Amniotic stem cell (primary cell): ENCODE measurements at places on chromosomes 7 and 10.

DNA sequence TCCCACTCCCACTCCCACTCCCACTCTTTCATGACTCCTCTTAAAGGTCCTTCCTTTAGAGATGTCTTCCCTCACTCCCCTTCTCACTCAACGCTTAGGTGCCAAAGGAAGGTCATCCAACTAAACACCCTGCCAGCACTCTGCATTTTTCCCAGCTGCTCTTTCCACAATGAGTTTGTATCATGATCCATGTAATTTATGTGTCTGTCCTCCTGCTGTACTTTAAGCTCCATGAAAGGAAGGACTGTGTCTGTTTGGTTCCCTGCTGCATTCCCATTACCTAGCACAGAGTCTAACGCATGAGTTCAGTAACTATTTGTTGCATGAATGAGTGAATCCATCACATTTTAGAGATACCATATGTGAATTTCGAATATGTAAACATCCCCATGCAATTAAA, 252.7 kb downstream of the KIF20B start:
- DNase-seq: no peak

GRCh38 chr7:40889539-40889938, 754.7 kb downstream of the SUGCT start:
- no peak for DNase-seq

DNA sequence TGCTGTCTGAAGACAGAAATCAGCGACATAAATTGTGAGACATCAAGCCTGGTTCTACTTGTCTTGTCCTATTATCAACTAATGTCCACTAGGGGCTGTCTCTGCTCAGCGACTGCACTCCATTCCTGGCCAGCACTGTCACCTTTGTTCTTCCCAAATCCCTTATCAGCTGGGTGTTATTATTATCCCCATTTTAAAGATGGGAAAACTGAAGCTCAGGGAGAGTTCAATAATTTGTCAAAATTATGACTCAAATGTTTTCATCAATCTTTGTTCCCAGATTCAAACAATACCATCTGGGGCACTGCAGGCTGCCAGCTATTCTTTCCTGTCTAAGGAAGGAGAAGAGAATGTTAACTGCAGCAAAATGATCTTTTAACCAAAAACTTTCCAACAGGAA, 431.6 kb upstream of the NFE2L3 start:
- DNase-seq: no peak

DNA sequence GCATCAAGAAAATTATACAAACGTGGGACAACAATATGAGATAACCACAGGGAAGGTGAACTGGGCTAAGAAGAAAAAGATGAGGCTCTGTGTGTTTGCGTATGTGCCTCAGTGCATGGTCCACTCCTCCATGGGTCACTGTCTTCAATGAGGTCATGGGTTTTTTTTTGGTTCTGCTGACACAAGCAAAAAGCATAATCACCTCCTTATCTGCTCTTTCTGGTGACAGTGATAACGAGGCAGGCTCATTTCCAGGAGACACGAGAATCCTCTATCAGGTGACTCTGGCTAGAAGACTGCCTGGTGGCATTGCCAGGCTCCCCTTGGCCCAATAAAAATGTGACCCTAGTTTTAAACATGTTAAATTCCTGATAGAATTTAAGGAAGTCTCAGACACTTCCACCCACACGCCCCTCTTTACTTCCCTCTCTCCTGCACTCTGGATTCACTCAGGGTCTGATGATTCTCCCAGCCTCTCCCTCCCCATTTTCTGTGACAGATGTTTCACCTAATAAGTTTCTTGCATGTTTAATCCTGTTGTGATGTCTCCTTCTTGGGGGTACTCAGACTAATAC, 35.3 kb upstream of the CDCA7L start:
- DNase-seq: no peak

DNA sequence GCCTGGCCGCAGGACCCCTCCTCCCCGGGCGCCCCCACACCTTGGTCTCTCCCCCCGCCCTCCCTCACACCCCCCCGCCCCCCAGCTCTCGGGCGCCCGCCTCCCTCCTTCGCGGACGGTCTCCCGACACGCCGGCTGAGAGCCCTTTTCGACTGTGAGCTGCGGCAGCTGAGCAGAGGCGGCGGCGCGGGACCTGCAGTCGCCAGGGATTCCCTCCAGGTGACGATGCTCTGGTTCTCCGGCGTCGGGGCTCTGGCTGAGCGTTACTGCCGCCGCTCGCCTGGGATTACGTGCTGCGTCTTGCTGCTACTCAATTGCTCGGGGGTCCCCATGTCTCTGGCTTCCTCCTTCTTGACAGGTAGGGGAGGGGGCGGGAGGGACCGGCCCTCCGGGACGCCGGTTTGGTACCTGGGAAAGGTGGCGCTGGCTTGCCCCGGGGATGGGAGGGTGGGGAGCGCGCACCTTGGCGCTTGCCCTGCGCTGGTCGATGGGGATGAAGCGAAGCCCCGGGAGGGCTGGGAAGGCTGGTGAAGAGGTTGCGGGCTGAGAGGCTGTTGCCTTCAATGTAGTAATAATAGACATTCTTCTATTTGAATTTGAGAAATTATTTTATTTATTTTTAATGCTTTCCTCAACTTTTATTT, at the start of gene BMPER:
Gene BMPER, plus strand, starts transcription at position 151 of the 644 bp plus-strand sequence. Its CDS starts 75 bp downstream, at position 226.
- DNase-seq: no peak

DNA sequence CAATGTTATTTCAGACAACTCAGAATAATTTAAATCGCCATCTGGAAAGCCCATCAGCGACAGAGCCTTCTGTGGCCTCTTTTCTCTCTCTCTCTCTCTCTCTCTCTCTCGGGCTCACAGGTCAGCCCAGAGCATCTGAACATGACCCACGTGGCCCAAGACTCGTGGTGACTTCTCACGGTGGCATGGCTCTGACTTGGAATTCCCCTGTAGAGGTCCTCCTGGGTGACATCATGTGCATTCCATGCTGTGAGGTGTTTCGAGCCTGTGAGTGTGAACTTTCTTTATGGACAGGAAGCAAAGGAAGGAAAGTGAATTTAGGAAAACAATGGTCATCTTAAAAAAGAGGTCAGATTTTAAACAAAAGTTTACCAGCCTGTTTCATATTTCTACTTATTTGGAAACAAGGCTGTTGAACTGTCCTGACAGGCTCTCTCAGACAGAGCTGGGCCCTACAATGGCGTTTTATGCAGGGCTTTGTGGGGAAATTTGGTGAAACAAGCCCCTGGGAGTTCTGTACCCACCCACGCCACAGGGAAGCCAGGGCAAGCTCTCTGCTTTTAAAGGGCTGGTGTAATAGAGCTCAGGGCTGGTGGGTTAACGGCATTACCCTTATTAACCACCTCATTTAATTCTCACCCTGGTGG, 359.7 kb upstream of the ZNF32 start:
- DNase-seq: no peak

DNA sequence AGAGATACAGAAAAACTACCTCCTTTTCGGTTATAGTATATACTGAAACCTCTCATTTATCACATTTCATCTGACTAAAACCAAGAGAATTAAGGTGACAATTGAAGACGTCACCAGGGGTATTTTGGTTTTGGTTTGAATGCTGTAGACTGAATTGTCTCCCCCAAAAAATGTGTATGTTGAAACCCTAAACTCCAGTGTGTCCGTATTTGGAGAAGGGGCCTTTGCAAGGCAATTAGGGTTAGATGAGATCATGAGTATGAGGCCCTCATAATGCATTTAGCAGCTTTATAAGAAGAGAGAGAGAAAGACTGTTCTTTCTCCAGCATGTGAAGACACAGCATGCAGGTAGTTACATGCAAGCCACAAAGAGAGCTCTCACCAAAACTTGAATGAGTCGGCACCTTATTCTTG, 59.5 kb downstream of the CACNA2D1 start:
- no peak for DNase-seq

DNA sequence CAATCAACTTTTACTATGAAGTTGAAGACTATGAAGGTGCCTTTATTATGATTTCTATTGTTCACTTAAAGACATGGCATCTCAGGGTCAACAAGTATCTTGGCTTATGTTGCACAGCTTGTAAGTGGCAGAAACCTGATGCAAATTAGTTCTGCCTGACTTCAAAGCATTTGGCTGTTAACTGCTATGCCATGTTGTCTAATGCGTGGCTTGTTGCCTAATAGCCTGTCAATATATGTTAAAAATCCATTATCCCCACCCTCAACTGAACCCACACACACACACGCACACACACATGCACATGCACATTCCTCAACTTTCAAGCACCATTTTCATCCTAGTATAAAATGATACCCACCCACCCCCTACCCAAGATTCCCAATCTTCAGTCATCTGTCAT, 217.1 kb downstream of the NRG3 start:
- DNase-seq: no peak

GRCh38 chr7:100825215-100825671, 2.1 kb downstream of the EPHB4 start:
- DNase-seq: no peak
